ENCODE measurements at places on chromosomes 13 and 19.

DNA sequence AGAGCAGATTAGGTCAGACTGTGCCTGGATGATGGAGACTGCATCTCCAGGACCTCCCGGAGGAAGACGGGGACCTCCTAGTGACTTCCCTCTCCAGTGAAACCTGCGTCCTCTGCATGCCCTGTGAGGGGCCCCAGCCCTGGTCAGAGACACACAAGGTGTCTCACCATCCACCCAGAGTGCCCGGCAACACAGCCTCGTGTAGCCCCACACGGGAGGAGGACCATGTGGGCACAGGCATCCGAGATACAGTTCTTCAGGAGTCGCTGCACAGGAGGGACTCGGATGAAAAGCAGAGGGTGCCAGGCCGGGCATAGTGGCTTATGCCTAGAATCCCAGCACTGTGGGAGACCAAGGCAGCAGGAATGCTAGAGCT is 64.8 kb downstream of the PEPD start:
- DNase-seq, result no peak

GRCh38 chr13:42466123-42466522 is 107.8 kb upstream of the TNFSF11 start:
- no peak for DNase-seq

GRCh38 chr13:35139591-35139990 is 197.5 kb downstream of the NBEA start:
- DNase-seq, result no peak

- DNase-seq, result no peak
Measured at GRCh38 chr13:32932376-32932775, 83.8 kb upstream of the KL start.

GRCh38 chr19:9935506-9936325 is 599 bp downstream of the OLFM2 start:
- no peak for DNase-seq

DNA sequence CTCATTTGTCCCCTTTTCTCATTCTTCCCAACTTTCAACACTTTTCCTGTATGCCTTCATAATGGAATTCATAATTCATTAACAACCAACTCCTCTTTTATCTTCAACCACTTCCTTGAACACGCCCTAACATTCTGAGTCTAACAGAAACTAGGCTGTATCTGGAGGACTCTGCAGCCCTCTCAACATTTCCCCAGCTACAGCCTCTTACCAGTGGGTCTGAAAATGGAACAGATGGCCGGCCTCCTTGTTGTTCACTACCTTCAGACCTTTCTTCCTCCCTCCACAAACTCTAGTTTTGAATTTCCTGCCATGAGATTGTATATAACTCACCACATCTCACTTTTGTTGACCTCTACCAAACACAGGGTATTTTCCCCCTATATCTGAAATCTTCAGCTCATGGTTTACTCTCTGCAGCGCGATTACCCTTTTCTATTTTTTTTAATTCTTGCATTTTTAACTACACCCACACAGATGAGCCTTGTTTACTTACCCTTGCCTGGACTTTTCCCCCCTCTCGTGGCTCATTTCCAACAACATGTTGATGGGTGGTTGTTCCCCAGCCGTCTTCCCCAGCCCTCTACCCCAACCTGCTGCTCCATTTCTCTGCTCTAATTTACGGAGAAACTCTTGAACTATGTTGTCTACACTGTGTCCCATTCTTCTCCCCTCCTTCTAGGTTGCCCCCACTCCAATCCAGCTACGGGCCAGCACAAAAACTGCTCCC is 846 bp downstream of the ZNF790 start:
- no peak for DNase-seq

DNA sequence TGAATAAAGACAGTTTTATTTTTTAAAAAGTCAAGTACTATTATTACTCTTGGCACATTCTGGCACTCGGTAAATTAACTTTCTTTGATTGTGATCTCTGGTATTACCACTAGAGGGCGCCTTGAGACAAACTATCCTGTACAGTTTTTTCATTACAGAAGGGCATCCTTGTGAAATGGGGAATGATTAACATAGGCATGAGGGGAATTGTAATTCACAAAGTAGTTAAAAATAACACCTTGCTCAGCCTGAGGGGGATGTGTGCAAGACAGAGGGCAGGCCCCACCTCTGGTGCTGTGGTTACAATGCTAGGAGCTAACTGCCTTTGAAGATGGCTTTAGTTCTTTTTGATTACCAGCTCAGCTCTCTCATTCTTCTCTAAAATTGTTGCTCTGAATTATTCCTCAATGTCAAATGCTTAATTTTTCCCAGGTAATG is 24.2 kb upstream of the C1QTNF9B start:
- no peak for DNase-seq

DNA sequence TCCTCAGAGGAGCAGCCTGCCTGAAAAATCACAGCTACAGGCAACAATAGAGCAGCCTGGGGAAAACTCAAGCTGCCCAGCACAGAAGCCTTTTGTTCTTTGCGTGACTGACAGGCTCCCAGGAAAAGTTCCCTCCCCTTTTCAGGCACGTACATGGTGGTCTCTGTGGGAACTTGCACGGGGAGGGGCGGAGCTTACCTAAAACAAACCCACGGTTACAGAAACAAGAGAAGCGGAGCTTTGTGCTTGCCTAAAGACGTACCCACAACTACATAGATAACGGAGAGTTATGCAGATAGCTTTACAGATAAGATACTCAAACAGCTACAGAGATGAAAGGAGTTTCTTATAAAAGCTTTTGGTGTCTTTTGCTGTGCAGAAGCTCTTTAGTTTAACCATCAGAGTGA is 11.4 kb downstream of the ETFB start:
- no peak for DNase-seq

GRCh38 chr13:51734786-51735185 is 69.2 kb downstream of the DHRS12 start:
- DNase-seq, result no peak

DNA sequence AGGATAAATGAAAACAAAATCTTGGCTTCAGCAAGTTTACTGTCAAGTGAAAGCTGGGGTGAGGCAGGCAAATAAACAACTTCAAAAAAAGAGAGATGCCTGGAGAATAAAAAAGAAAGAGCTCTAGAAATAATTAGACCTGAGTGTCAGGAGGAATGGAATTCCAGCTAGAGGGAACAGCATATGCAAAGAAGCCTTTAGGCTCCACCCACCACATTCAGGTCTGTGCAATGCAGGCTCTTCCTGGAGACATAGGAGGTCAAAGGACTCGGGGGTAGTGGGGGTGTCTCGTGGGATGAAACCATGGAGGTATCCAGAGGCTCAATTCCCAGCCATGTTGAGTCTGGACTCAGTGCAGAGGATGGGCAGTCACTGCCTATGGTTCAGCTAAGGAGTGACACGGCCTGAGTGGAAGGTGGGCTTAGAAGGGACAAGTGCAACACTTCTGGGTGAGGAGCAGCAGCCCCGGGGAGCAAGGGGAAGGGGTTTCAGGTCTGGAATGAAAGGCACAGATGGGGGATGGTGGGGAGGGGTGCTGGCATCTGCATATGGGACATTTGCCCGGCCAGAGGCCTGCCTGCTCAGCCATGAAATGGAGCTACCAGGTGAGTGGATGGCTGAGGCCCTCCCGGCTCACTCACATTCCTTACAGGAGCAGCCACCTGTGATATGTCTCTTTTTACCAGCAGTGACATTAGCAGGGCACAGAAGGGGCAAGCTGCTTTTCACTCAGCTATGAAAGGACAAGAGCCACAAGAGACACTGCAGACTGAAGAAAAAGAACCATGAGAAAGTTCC is 12.3 kb downstream of the LATS2 start:
- no peak for DNase-seq
